ENCODE measurements at places on chromosomes 7 and 10.

DNA sequence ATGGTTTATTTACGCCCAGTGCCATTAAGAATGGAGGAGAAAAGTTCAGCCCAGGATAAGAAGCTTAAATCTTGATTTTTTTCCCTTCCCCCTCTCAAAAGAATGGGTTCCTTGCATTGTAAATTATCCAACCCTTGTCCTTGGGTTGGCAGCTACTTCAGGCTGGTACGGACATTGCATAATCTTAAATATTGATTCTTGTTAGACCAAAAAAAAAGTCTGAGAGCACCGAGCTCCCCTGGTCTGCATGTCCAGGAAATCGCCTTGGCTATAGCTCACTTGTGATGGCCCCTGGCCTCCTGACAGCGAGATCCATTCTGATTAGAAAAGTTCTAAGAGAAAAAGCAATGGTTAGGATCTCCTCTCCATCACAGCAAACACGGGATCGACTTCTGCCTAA, 151.7 kb downstream of the EBF3 start:
- DNase-seq: no peak

GRCh38 chr7:132518102-132518838, 58.0 kb downstream of the PLXNA4 start:
- peak; percentile 29 for DNase-seq

DNA sequence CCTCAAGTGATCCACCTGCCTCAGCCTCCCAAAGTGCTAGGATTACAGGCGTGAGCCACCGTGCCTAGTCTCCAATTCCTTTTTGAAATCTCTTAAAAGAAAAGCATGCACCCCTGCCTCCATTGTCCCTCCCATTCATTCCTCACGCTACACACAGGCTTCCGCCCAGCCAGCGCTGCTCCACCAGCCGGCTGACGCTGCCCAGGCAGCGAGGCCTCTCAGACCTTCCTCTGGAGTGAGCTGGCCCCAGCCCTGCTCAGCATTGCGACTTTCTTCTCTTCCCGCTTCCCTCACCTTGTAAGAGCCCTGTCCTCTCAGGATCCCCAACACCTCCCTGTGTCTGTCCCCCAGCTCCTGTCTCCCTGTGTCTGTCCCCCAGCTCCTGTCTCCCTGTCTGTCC, 23.6 kb downstream of the RGS10 start:
- DNase-seq: no peak

DNA sequence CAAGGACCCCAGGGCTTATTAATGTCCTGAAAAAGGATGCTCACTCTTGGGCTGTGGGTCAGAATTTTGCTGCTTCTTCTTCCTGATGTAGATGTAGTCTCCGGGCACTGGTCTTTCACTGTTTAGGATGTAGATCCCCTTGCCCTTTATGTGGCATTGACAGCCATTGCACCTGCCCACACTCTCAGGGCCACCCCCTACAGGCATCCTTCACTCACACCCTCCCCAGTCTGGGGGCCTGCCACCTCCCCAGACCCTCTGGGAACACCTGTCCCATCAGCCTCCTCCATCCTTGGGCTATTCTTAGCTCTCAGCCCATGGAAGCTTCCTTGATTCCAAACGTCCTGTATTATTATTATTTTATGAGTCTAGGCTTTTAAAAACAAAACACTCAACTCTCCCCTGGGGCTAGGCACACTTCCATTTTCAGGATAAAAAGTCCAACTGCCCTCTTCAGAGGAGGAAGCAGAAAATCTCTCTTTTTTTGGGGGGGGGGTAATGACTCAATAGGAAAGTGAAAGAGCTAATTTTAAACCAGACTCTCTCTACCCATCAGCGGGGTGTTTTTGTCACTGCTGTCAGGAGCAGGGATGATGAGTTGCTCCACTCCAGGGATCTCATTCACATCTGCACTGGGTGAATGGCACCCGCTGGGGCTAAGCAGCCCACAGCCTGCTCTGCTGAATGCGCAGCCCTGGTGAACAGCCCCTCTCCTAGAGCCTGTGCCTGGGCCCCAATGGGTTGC, 11.5 kb upstream of the KLRG2 start:
- DNase-seq: no peak

DNA sequence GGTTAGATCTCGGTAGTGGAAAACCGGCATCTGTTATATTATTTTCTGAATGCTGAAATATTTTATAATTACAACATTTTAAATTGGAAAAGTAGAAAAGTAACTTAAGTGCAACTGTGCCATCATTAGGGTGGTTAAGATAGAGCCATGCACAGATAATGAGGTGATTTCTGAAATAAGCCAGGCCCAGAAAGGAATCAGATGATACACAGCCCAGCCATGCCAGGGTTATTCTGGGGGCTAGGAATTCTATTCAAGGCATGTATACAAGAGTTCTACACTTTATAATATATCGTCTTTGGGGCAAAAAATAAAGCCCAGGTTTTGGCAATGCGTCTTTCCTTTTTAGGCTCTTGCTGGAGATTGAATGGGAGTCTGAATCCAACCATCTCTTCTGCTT, 128.7 kb downstream of the ITGB8 start:
- DNase-seq: no peak

GRCh38 chr7:87570178-87570577, 30.5 kb downstream of the ABCB1 start:
- DNase-seq: peak; percentile 23

DNA sequence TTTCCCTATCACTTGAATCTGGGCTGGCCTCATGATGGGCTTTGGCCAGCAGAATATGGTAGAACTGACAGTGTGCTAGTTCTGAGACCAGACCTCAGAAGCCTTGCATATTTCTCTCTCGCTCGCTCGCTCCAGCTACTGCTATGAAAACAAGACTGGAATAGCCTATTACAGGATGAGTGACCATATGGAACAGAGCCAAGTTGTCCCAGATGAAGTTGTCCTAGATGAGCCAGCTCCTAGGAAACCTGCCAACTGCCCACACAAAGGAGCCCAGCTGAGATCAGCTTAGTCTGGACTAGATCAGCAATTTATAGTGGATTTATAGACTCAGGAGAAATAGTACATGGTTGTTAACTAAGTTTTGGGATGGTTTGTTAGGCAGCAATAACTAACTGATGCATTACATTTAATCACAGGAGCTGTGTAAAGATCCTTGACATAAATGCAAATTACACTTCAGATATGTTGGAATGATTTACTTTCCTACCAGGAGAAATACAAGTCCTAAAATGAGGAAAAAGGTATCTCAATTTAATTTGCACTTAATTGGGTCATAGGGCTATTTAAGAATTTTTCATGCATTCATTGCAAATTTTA, 6.8 kb upstream of the HECW1 start:
- DNase-seq: no peak

- DNase-seq: no peak
These were observed 162.8 kb downstream of the FZD1 start for GRCh38 chr7:91427051-91427450.

- no peak for DNase-seq
These were observed 24.0 kb upstream of the ABLIM1 start for GRCh38 chr10:114682121-114682520.

GRCh38 chr7:27139334-27140125, 4.0 kb downstream of the HOXA5 start:
- DNase-seq: no peak

- DNase-seq: no peak
These were observed 66.5 kb downstream of the SCRN1 start for GRCh38 chr7:29922921-29923700.

- DNase-seq: no peak
These were observed at the start of gene MYO3A for GRCh38 chr10:25933653-25934608. MYO3A (plus strand) TSS chr10:25934229; CDS start chr10:25952111, 17,882 bp downstream.

GRCh38 chr7:44104860-44105771, 971 bp downstream of the AEBP1 start:
- no peak for DNase-seq

- no peak for DNase-seq
These were observed 3.1 kb upstream of the IFIT1B start for GRCh38 chr10:89374713-89375141.

- no peak for DNase-seq
These were observed 168.9 kb downstream of the SLIT1 start for GRCh38 chr10:97016728-97017473.

DNA sequence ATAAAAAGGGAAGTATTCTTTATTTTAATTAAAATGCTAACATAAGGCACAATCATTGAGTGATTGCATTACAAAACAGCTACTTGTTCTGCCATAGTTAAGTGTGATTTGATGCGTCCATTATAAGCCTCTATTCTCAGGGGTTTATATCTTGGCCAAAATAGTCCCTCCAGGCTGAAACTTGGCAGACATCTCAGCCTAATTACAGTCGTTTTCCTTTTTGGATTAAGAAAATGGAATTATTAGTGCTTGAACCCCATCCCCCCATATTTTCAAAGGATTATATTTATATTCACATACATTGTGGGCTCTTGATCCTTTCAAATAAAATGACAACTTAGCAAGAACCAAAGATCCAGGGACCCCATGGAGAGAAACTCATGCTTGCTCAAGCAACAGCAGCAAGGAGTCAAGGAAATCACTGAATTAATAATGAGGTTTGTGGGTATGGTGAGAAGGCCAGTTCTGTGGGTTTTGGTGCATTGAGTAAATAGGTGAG, 66.7 kb upstream of the NEUROD6 start:
- DNase-seq: no peak

DNA sequence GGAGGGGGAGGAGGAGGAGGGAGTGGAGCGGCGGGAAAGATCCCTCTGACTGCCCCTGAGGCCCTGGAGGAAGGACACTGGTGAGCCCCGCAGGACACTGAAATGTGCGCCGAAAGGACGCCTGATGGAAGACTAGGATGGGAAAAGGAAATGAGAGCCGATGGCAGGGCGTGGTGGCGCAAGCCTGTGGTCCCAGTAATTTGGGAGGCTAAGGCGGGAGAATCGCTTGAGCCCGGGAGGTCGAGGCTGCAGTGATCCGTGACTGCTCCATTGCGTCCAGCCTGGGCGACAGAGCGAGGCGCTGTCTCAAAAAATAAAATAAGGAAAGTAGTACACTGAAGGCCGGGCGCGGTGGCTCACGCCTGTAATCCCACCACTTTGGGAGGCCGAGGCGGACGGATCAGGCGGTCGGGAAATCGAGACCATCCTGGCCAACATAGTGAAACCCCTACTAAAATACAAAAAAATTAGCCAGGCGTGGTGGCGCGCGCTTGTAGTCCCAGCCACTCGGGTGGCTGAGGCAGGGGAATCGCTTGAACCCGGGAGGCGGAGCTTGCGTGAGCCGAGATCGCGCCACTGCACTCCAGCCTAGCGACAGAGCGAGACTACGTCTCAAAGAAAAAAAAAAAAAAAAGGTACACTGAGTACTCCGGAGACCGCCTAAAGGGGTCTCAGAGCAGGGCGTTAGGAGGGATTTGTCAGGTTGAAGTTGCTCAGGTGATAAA, 561 bp upstream of the HNRNPF start:
- no peak for DNase-seq

DNA sequence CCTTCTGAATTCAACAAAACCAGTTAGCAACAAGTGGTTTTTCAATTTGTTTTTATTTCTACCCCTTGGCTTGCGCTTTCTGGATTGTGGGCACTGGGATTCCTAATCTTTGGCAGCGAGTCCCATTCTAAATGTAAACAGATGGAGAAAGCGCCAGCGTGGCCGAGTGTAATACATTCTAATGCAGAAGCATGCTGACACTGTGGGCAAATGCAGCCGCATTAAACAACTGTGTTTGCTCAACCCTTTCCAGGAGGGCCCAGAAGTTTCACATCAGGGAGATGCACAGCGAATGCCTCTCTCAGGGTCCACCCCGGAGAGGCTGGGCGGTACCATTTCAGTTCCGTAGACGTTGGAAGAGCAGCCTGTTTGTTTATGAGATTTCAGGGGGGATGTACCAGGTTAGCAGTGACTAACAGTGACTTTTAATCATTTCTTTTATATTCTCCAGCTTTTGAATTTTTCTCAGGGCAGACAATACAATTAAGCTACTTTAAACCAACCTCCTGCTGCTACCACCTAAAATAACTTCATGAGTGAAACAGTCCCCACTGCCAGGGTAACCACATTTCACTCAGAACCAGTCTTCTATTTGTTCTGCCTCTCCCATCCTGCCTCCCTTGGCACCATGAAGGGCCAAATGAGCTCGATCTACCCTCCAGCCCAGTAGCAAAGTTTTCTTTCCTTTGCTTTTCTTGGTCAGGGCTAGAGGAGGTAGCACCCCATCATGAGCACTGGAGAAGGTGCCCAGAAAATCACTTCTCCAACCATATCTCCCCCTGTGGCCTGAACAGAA, 164.2 kb upstream of the ITGB1 start:
- DNase-seq: no peak

Data from HCT116 (cell line).